ENCODE measurements at places on chromosomes 13 and 19.

DNA sequence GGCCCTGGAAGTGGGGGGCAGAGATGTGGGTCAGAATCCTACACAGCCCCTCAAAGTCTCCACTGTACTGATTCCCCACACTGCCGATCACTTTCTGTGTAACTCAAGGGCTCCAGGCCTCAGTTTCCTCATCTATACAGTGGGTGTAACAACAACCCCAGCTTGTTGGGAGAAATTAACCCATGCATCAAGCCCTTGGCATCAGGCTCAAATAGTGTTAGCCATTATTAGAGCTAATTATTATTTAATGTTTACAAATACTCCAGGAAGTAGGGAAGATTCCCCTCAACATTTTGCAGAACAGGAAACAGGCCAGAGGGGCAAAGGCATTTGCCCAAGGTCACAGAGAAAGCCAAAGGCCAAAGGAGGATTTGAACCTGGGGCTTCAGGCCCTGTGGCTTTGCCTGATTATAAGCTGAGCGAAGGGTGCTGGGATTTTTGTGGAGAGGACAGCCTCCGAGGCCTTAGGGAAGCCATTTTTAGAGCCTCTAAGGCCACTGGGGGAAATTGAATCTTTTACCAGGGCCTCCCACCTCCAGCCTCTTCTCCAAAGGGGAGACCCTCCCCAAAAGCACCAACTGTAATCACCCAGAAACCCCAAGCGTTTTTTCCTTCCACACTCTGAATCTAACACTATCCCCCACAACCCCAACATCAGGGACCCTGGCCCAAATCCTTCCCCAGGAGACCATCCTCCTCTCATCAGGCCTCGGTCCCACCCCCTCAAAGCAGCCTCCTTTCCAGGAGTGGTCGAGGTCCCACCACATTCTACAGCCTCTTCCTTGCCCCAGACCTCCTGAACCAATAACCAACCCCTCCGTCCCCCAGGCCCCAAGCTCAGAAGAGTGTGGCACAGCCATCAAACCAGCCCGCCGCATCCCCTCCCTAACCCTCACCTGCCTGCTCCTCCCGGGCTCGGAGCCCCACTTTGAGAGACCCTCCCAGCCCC lies 1.1 kb downstream of the FKBP8 start:
- no peak for DNase-seq

DNA sequence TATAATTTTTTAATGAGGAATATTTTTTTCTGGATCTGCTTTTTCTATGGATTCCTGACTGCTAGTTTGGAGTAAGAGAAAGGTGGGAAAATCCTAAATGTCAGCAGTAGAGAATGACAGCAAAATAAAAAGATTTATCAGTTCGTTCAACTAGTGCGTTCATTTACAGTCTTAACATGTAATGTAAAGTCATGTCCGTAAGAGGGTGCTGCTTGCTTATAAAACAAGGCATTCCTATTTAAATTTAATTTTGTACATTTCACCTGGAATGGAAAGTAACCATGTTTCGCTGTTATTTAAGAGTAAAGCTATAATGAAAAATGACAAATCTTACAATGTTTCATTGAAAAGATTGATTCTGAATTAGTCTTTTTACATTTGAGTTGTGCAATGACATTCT lies 76.6 kb downstream of the ZMYM2 start:
- DNase-seq, result no peak

DNA sequence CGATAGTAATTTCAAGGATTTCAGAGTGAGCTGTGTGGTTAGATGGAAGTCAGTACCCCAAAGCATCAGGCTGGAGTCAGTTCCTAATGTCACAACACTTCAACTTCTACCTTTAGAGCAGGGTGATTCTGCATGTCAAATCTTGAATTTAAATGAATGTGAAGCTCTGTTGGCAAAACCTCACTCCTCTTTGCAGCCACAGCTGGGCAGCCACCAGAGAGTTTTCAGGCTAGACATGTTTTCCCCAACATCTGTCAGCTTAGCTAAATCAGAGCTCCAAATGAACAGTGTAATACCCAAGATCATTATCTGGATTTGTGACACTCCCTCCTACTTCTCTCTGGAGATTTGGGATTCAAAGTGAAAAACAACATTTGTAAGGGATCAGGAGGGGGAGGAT lies 33.7 kb upstream of the OLFM4 start:
- DNase-seq, result no peak

DNA sequence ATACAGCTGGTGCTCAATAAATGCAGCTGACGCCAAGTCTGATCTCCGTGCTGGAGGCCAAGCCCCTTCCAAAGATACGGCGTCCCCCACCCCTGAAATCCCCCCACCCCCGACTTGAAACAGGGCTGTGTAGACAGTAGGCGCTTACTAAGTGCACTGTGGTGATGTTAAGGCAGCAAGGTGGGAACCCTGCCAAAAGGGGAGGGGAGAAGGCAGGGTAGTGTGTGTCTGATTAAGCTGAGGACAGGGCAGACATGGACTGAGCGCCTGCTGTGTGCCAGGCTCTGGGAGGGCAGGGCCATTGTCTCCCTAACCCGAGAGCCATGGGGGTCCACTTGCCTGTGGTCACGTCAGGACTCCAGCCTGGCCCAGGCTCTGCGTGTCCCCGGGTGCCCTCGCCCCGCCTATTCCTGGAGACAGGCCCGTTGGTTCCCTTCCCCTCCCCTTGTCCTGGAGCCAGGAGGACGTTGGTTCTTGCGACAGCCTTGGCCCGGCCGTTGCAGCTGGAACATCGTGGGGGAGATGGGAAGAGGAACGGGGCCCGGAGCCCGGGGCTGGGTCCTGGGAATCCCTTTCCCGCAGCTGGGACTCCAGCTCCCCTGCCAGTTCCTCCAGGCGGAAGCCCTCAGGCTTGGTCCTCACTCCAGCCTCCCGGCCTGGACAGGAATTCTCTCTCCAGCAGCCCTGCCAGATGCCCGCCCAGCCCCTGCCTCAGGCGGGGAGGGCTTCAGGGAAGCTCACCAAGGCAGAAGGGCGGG lies 1.7 kb upstream of the ELANE start:
- DNase-seq, result no peak

Data from activated gamma-delta T cell (primary cell).